Activated CD4-positive, alpha-beta T cell treated with anti-CD3 and anti-CD28 coated beads, Interleukin-2, amount 10 ng/mL, durations not matched to agents 7 days and 5 days (primary cell): ENCODE measurements at places on chromosomes 16 and 17.

- DNase-seq = no peak
- H3K27me3 ChIP-seq = no peaks in the 10 kb centered on the region
- no peak overlapping the region for H3K27ac ChIP-seq
These were observed 86.3 kb downstream of the SDR42E1 start for GRCh38 chr16:81925016-81925415.

GRCh38 chr17:4881761-4882555, 17.4 kb upstream of the C17orf107 start:
- no peaks in the 10 kb centered on the region for H3K27me3 ChIP-seq
- no peak overlapping the region for H3K4me3 ChIP-seq
- peaks cover 33% of the 10 kb centered on the region for H3K36me3 ChIP-seq
- peaks cover 2% of the 10 kb centered on the region for H3K4me1 ChIP-seq
- H3K27ac ChIP-seq = no peak overlapping the region
- peak; percentile 75 for DNase-seq

GRCh38 chr16:10880594-10881452, 3.8 kb downstream of the CIITA start:
- H3K27ac ChIP-seq = peak overlapping the region; percentile 68
- peaks cover 21% of the 10 kb centered on the region for H3K27me3 ChIP-seq
- peaks cover 73% of the 10 kb centered on the region for H3K4me1 ChIP-seq

- H3K27ac ChIP-seq = no peak overlapping the region
- DNase-seq = no peak
- no peaks in the 10 kb centered on the region for H3K27me3 ChIP-seq
These were observed 82.1 kb downstream of the TIMM22 start for GRCh38 chr17:1078831-1079561.

- H3K4me1 ChIP-seq = peaks cover 18% of the 10 kb centered on the region
- no peak overlapping the region for H3K27ac ChIP-seq
- no peak overlapping the region for H3K4me3 ChIP-seq
- no peaks in the 10 kb centered on the region for H3K27me3 ChIP-seq
- DNase-seq = no peak
These were observed 169.5 kb downstream of the VPS53 start for GRCh38 chr17:545156-545555.

DNA sequence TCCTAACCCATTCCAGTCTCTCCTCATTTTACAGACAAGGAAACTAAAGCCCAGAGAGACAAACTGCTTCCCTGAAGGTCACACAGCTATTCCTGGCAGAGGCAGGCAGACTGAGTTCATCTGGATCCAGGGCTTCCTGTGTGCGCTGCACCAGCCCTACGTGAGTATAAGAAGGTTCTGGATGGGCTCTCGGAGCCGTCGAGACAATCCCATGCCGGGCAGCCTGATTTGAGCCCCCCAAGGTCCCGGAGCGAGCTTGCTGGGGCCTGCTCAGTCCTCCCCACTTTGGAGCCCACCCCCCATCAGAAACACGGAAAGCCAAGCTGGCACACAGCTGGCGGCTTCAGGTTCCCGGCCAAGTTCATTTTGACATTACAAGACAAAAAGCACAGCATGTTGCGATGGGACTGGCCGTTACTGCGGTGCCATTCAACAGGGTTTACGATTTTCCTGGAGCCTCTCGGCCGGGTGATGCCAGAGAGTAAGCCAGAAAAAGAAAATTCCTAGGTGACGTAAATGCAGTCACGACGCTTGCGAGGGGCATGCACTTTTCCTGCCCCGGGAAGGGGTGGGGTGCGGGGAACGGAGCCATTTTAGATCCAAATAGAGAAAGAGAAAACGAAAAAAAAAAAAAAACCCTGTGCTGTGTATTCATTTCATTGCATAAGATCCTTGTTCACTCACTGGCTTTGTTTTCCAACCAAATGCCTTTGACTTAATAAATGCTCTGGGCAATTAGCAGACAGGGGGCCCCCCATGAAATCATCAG, 167.1 kb upstream of the FOXF1 start:
- H3K27me3 ChIP-seq = peaks cover 31% of the 10 kb centered on the region
- no peak overlapping the region for H3K4me3 ChIP-seq
- no peak for DNase-seq

DNA sequence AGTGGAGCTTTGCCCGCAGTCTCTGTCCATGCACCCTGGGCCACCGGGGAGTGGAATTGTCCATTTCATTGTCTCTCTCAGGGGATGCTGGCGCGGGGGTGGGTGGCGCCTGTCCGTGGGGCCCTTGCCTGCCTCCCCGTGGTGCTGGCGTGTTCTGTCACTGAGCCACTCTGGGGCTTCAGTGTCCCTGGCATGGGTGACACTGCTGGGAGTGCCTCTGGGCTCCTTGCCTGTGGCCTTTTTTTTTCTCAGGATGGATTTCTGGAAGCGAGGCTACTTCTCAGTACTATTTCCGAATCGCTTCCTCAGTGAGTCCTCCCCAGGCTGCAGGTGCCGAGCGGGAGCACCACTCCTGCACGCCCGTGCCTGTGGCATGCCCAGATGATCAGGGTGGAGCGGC, 55.0 kb downstream of the PDPK1 start:
- H3K27me3 ChIP-seq = no peaks in the 10 kb centered on the region
- DNase-seq = peak; percentile 4
- H3K4me3 ChIP-seq = no peak overlapping the region
- H3K27ac ChIP-seq = peak overlapping the region; percentile 31
- H3K36me3 ChIP-seq = peaks cover 23% of the 10 kb centered on the region

GRCh38 chr17:73140566-73140965, 24.2 kb upstream of the SSTR2 start:
- peaks cover 10% of the 10 kb centered on the region for H3K27me3 ChIP-seq
- peaks cover 9% of the 10 kb centered on the region for H3K36me3 ChIP-seq
- H3K4me1 ChIP-seq = peaks cover 15% of the 10 kb centered on the region
- H3K4me3 ChIP-seq = no peak overlapping the region
- H3K27ac ChIP-seq = no peak overlapping the region
- DNase-seq = no peak

- peaks cover 27% of the 10 kb centered on the region for H3K36me3 ChIP-seq
- peaks cover 19% of the 10 kb centered on the region for H3K4me1 ChIP-seq
- H3K4me3 ChIP-seq = no peak overlapping the region
- no peaks in the 10 kb centered on the region for H3K27me3 ChIP-seq
These were observed 71.2 kb downstream of the TNRC6C start for GRCh38 chr17:78029697-78030096.

- H3K27ac ChIP-seq = no peak overlapping the region
- H3K36me3 ChIP-seq = peaks cover 13% of the 10 kb centered on the region
- H3K4me3 ChIP-seq = no peak overlapping the region
- DNase-seq = no peak
These were observed 31.1 kb upstream of the CDH15 start for GRCh38 chr16:89140401-89140800.

DNA sequence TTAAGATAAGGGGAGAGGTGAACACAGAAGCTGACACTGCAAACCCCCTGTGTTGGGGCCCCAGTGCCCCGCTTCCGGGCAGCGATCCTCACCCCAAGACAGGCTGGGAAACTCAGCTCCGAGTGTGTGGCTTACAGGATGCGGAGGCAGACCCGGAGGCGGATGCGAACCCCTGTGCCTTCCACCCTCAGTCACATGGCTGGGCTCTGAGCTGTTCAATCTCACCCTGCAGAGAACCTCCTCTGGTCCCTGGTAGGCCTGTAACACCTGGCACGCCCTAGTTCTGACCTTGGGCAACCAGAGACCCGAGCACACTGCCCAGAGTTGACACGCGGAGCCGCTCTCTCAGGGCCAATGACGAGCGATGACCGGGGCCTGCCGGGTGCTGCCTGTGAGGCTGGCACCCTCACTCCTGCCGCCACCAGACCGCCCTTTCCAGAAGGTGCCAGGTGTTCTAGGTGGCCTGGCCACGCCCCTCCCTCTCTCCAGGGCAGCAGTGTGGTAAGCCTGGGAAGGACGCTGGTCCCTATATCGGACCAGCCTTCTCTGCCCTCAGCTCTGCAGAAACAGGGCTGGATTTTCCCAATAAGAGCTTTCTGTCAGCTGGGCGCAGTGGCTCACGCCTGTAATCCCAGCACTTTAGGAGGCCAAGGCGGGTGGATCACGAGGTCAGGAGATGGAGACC, 23.3 kb downstream of the MEAK7 start:
- DNase-seq = no peak
- H3K4me3 ChIP-seq = no peak overlapping the region
- peaks cover 2% of the 10 kb centered on the region for H3K36me3 ChIP-seq

DNA sequence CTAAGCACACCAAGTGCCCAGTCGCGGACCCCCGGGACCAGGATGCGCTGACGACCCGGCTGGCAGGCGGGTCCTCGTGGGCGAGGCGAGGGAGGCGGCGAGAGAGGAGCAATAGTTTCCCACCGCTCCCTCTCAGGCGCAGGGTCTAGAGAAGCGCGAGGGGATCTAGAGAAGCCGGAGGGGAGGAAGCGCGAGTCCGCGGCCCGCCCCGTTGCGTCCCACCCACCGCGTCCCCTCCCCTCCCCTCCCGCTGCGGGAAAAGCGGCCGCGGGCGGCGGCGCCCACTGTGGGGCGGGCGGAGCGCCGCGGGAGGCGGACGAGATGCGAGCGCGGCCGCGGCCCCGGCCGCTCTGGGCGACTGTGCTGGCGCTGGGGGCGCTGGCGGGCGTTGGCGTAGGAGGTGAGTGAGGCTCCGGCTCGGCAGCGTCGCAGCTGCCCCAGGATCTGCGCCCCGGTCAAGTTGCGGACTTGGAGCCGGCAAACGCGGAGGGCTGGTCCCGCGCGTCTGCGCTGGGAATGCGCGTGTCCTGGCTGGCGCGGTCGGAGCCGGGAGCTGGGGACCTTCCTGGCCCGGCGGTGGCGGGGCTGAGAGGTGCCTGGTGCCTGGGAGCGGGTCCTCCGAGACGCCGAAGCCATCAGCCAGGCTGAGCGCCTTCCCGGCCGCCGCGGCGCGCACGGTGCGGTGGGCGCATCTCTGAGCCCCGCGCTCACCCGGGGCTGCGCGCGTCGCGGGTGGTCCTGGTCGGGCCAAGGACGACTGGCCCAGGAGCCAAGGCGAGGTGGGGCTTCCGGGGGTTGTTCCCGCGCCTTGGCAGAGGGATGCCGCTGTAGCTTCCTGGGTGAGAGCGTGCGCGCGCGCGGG, at the start of gene ITGB3:
Gene ITGB3, plus strand, starts transcription at position 287 of the 862 bp plus-strand sequence. Its CDS starts 35 bp downstream, at position 322.
- peaks cover 70% of the 10 kb centered on the region for H3K27me3 ChIP-seq
- peak; percentile 62 for DNase-seq
- peaks cover 2% of the 10 kb centered on the region for H3K36me3 ChIP-seq
- no peak within 1 kb of the TSS for H3K27ac ChIP-seq
- H3K4me1 ChIP-seq = peaks cover 35% of the 10 kb centered on the region

- DNase-seq = no peak
- peaks cover 23% of the 10 kb centered on the region for H3K4me1 ChIP-seq
- H3K36me3 ChIP-seq = peaks cover 3% of the 10 kb centered on the region
These were observed 1.8 kb downstream of the SYNGR3 start for GRCh38 chr16:1991588-1991947.

GRCh38 chr17:3038941-3039340, 24.5 kb downstream of the OR1D5 start:
- DNase-seq = no peak
- peaks cover 3% of the 10 kb centered on the region for H3K27me3 ChIP-seq
- no peaks in the 10 kb centered on the region for H3K4me1 ChIP-seq
- H3K4me3 ChIP-seq = no peak overlapping the region
- no peaks in the 10 kb centered on the region for H3K36me3 ChIP-seq

GRCh38 chr17:65886315-65887245, 305.4 kb downstream of the CEP112 start:
- DNase-seq = no peak
- no peak overlapping the region for H3K4me3 ChIP-seq
- no peaks in the 10 kb centered on the region for H3K4me1 ChIP-seq
- H3K27me3 ChIP-seq = peaks cover 2% of the 10 kb centered on the region
- H3K27ac ChIP-seq = no peak overlapping the region

GRCh38 chr16:89988951-89989350, 30.3 kb downstream of the DBNDD1 start:
- H3K36me3 ChIP-seq = peaks cover 65% of the 10 kb centered on the region
- no peak overlapping the region for H3K4me3 ChIP-seq
- DNase-seq = no peak
- H3K27me3 ChIP-seq = no peaks in the 10 kb centered on the region

DNA sequence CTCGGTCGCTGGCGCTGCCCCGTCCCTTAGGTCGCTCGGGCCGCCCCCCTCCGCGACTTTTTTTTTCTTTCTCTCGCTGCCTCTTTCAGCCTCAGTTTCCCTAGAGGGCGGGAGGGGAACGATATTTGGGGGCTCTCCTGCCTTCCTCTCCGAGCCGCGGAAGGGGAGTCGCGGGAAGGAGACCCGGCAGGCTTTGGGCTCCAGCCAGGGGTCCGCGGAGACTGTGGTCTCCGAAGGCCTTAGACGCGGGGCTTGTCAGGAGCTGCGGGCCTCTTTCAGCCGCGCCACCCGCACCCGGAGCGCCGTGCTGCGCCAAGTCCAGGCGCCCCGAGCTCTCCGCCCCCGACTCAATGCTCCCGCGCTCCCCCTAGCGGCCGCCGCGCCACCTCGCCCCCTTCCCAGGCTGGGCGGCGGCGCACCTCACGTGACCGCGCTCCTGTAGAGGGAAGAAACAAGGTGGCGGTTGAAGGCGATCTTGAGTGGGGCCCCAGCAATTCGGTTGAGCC, at the start of gene LRRC37B:
Gene LRRC37B, plus strand, starts transcription at position 427 of the 506 bp plus-strand sequence. CDS start 14,010 bp downstream, outside the sequence.
- no peaks in the 10 kb centered on the region for H3K27me3 ChIP-seq
- peak within 1 kb of the TSS; percentile 84 for H3K4me3 ChIP-seq
- DNase-seq = peak; percentile 88
- peak within 1 kb of the TSS; percentile 91 for H3K27ac ChIP-seq
- peaks cover 37% of the 10 kb centered on the region for H3K4me1 ChIP-seq
- H3K36me3 ChIP-seq = peaks cover 19% of the 10 kb centered on the region

- no peaks in the 10 kb centered on the region for H3K4me1 ChIP-seq
- no peaks in the 10 kb centered on the region for H3K36me3 ChIP-seq
- H3K4me3 ChIP-seq = no peak overlapping the region
- no peaks in the 10 kb centered on the region for H3K27me3 ChIP-seq
- no peak overlapping the region for H3K27ac ChIP-seq
These were observed 137.9 kb downstream of the CDH11 start for GRCh38 chr16:64983963-64984362.

DNA sequence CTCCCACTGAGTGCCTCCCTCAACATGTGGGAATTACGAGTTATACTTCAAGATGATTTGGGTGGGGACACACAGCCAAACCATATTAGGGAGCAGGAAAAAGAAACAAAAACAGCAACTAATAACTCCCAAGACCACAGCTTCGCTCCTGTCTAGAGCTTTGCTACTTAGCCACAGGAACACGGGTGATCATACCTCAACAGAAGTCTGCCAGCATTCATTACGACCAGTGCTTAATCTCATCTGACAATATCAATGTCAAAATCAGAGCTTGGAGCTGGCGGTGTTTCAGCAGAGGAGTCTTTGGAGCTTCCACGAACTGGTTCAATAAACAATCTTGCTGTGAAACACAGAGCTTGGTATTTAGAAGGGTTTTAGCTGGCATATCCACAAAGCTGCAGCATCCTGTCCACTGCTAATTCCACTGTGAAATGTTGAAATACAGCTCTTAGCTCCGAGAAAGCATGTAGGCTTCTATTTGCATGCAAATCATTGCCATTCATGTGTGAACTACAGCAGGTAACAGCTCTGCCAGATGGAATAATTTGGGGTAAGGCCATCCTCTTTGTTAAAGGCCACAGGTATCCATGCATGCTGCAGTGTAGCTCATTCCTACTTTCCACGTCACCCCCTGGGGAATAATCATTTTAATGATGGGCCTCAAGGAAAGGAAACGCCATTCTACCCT, 128.4 kb upstream of the GOT2 start:
- no peak overlapping the region for H3K4me3 ChIP-seq
- no peak overlapping the region for H3K27ac ChIP-seq
- no peaks in the 10 kb centered on the region for H3K27me3 ChIP-seq
- H3K4me1 ChIP-seq = no peaks in the 10 kb centered on the region
- DNase-seq = no peak

GRCh38 chr17:10198509-10199249, at the start of gene GAS7:
Gene GAS7 (minus strand): TSS chr17:10198606.
- H3K27me3 ChIP-seq = peaks cover 33% of the 10 kb centered on the region
- peak within 1 kb of the TSS; percentile 75 for H3K27ac ChIP-seq
- DNase-seq = peak; percentile 67
- peak within 1 kb of the TSS; percentile 65 for H3K4me3 ChIP-seq

- no peak overlapping the region for H3K4me3 ChIP-seq
- DNase-seq = no peak
- no peaks in the 10 kb centered on the region for H3K36me3 ChIP-seq
These were observed 51.2 kb downstream of the SNX29 start for GRCh38 chr16:12027558-12028287.
